SW 1271 (cell line): ENCODE measurements at places on chromosomes 12 and 14.

- no peak for DNase-seq
Measured at GRCh38 chr12:55933169-55933798, 2.3 kb downstream of the DGKA start.

- DNase-seq: no peak
Measured at GRCh38 chr14:101178184-101179072, 274.9 kb upstream of the RTL1 start.

DNA sequence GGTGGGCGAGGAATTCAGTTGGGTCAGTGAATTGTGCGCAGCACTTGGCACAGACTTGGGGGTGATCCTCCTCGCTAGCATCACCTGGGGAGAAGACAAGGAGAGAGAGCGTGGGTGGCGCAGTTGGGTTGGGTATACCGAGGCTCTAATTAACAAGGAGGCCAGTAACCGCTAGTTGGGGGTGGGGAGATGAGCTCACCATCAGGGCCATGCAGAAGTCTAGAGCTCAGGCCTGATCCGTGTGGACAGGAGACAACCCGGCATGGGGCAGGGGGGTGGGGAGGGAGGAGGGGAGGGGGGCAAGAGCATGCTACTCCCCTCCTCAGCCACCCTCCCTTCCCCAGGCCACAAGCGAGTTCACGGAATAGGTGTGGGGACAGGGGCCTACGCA lies 580 bp downstream of the SALL2 start:
- no peak for DNase-seq

GRCh38 chr14:75848167-75848913 lies 133.5 kb downstream of the TGFB3 start:
- DNase-seq: no peak

DNA sequence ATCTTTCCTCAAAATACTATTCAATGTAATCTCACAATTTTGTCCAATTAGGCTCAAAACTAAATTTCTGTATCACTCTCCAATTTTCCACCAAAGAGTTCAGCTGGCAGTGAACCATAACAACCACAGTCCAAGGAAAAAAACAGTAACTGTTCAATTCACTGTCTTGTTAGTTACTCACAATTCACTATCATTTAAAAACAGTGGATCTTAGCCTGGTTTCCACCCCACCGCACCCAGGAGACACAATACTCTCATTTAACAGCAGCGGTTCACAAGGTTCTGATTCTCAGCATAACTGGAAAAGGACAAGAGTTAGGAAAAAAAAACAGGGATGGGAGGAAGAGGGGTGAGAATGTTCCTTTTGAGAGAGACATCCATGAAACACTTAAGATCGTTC lies 40.5 kb downstream of the MED13L start:
- DNase-seq: no peak

GRCh38 chr14:104665657-104666522 lies 23.5 kb upstream of the INF2 start:
- no peak for DNase-seq

DNA sequence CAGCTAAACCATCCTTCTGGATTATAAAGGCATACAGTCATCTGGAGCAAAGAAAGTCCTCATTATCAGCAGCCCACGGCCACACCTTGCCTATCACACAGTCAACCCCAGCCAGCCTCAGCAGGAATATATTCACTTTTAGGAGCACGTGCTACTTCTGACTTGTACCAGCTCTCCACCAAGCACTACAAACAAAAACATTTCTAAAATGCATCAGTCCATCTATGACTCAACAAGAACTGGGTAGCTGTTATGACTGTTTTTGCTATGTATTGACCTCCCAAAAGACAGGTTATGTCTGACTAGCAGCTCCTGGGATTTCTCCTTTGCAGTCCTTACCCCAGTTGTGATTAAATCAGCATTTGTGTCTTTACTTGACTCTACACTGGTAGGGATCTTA lies 31.2 kb downstream of the NUAK1 start:
- DNase-seq: no peak

- no peak for DNase-seq
Measured at GRCh38 chr14:93032421-93032936, 83.2 kb downstream of the ITPK1 start.

- DNase-seq: peak; percentile 55
Measured at GRCh38 chr12:27595231-27595642, 71.2 kb downstream of the PPFIBP1 start.

GRCh38 chr12:54257332-54257731 lies 22.6 kb downstream of the CBX5 start:
- no peak for DNase-seq

DNA sequence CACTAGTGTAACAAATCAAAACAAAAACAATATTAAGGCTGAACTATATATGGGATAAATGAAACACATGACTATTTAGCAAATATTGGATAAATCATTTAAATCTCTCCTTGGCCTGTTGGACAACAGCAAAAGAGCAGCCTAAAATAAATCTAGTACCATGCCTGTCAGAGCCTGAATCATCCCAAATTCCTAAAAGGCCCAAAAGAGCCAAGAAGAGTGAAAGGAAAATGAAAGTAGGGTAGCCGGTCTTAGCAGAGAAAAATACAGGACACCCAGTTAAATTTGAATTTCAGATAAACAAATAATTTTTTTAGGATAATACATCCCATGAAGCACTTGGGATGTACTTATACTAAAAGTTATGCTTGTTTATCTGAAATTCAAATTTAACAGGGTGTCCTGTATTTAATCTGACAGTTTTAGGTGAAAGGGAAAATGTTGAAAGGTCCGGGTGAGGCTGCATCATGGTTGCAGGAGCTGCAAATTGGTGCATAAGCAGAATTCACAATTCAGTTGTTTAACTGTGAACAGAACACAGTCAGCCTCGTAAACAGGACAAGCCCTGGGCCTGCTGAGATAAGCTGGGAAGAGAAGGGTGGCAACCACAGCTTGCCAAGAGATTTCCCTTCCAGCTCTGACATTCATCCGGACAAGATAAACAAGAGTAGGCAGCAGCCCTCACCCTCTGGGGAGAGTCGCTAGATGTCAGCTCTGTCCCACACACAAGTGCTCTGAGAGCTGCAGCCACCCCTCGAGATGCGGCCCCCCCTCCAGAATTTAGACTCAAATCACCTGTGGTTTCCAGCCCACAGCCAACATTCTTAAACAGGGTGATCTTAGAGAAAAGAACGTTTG lies 30.3 kb downstream of the DMAC2L start:
- DNase-seq: no peak

DNA sequence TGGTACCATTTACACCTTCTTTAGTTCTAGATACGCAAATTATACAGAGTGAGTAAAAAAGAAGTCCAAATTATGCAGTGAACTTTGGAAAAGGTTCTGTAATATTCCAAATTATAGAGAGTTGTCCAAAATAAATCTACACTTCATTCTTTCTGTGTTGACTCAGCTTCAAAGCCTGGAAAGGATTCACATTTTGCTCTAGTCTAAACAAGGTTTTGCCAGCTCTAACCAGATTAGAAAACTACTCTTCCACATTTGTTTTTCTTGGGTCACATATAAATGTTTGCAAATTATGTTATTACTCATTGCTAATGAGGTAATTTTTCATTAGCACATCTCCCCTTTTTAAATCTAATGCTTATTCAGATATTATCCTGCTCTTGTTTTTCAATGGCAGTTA lies 1562.4 kb upstream of the SEL1L start:
- no peak for DNase-seq

DNA sequence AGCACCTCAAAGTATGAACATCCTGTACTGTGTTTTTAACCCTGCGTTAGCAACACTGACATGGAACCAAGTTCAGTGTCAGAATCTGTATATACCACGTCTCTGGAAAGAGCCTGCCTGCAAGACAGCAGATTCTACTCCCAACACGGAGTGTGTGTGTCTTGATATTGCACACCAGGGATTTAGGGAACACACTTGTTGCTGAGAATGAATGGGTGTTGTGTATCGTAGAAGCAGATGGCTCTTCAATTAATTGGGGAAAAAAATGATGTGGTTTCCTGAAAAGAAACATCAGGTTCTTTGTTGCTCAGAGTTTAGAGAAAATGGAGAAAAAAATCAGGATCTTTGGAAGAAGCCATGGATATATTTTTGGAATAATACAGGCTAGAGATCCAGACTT lies 170.8 kb downstream of the EGLN3 start:
- no peak for DNase-seq

DNA sequence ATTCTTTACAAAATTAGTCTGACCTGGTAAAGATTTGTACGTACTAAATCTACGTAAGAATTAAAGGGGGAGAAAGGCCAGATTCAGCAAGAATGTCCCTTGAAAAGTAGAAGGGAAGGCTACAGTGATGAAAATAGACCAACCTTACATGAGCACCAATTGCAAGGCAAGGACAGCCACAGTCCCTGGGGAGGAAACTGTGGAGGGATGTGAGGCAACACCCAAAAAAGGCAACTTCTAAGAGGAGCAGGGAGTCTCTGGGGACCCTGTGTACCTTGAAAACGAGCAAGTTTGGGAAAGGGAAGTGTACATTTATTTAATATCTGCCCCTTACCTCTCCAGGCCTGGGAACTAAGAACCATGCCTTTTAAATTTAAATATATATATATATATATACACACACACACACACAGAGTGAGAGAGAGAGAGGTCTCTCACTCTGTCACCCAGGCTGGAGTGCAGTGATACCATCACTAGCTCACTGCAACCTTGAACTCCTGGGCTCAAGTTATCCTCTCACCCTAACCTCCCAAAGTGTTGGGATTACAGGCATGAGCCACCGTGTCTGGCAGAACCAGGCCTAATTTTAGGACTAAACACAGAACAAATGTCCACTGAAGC lies 56.4 kb downstream of the TMCC3 start:
- no peak for DNase-seq

DNA sequence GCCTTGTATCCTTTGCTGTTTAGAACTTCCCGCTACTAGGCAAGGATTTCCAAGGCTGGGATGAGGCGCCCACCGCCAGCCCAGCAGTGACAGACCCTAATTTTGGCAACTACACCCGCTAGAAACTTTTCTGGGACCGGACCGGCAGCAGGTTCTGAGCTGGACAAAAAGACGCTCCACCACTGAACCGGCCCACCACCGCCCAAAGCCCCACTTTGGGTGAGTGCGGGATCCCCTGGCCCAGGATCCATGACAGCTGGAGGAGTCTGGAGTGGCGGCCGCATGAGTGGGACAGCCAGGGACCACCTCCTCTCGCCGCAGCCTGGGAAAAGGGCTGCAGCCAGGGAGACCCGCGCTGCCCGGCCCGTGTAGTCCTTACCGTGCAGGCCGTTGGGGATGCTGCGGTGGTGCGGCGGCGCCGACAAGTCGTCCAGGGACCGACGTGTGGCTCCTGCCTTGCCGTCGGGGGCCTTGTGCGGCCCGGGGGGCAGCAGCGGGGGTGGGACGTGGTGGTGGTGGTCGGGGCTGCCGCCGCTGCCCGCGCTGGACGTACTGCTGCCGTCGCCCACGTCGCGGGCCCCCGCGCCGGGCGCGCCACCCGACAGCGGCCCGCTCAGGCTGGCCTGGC lies 1.1 kb downstream of the CCDC85C start:
- DNase-seq: no peak

GRCh38 chr12:104464899-104465298 lies 8.2 kb downstream of the CHST11 start:
- no peak for DNase-seq

DNA sequence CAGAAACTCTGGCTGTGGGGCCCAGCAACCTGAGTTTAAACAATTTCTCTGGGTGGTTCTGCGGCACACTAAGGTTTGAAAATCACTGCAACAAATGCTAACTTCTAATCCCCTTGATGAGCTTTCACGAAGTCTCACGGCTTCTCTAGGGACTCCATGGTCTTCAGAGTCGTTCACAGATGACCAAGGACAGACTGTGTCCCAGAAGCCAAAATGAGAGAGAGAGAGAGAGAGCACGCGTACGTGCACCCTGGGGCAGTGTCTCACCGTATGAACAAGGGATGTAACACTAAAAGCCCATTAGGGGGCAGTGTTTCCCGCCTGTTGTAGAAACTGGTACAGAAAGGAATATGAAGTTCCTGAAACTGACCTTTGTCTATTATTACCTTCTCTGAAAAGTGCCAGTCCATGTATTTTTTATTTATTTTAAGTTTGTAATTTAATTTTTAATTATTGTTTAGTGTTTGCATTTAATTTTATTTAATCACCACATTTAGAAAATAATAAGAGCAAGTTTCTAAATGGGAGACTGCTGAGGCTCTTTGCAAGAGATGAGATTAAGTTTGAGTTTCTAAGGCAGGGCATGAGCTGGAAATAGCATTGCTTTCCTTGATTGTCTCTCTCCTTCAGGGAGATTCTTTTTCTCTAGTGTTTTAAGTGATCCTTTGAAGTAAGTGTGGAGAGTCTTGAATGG lies 3.4 kb downstream of the APOLD1 start:
- DNase-seq: peak; percentile 88

GRCh38 chr14:40847480-40847879 lies 759.2 kb upstream of the LRFN5 start:
- DNase-seq: no peak

GRCh38 chr14:68637106-68638021 lies 155.5 kb downstream of the ZFP36L1 start:
- no peak for DNase-seq

DNA sequence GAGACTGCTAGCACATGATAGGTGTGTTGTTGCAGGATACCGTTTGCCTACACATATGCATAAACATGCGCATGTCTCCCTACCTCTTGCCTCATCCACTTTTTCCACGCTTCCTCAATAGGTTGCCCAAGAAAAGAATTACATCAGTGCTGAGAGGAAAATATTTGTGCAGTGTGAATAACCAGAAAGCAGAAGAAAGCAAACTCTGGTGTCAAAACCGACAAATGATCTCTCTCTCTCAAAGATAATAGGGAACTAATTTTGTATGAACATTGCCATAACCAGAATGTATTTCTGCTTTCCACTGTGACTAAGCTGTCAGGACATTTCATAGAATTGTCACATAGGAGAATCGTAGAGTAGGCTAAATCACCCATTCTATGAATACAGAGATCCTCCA lies 1.3 kb downstream of the CLEC7A start:
- no peak for DNase-seq

- DNase-seq: no peak
Measured at GRCh38 chr12:128644664-128645296, 179.0 kb downstream of the SLC15A4 start.

- no peak for DNase-seq
Measured at GRCh38 chr12:32561931-32562341, 117.2 kb upstream of the DNM1L start.

- DNase-seq: no peak
Measured at GRCh38 chr12:13170892-13171490, 25.5 kb upstream of the EMP1 start.
